ENCODE measurements at places on chromosomes 7 and 10.

DNA sequence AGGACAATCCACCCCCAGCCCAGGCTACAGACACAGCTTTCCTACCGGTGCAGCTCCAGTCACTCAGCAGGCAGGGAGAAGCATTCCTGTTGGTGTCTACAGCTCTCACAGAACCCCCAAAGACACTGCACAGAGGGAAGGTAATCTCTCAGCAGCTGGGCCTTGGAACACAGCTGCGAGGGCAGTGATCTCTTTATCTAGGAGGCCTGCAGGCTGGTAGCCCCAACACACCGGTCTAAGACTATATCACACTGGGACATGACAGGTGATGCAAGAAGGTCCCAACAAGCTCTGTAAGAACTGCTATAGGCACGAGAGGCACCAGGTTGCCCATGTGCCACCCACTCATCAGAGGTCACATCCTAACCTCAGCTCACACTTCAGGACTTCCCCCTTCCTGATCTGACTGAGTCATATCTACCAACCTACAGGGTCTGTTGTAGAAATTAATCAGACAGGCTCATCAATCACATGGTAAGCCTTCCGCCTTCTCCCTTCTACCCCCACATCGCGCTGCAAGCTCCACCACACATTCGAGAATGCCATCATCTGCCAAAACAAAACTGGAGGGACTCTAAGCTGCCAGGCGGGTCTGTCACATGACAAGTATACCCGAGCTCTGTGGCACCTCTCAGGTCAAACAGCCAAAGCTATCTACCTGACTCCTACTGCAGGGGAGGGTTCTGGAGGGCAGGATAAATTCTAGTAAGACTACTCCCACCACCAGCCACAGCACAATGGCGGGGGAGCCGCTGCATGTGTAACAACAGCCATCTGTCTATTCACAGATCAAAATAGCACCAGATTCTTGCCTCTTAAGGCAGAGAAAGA lies 26.1 kb downstream of the FAM53B start:
- DNase-seq, result peak; percentile 72

- no peak for DNase-seq
Observed at GRCh38 chr7:94698275-94698674, 42.3 kb upstream of the SGCE start.

GRCh38 chr7:17094963-17095574 lies 203.4 kb upstream of the AHR start:
- no peak for DNase-seq

DNA sequence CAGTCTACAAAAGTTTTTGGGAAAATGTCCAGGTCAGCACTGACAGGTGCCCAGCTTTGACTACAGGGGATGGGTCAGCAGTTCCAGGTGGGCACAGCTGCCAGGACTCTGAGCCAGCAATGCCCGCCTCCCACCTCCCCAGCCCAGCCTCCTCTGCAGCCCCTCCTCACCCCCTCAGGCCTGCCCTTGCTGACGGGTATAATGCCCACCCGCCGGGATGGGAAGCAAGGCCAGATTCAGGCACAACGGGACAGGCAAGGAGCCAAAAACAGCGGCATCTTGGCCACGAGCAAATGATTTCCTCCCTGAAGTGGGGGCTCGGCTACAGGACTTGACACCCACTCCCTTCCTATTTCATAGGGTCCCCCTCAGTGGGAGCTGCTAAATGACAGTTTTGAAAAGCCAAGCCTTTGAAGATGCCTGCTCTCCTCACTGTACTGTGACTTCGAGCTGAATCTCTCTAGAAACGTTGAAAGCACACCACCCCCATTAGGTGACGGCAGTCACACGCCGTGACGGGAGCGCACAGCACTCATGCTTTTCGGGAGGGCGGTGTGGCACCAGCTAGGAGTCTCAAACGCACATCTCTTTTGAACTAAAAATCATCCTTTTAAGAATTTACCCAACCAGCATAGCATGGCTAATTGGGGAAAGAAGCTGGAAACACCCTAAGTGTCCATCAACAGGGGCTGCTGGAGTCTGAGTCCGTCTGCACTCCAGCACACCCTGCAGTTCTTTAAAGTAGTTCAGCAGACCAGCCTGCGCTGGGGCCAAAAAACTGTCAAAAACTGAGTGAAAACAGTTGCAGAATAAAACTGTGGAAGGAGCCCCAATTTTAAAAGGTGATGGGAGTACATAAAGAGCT lies 29.6 kb downstream of the MAD1L1 start:
- DNase-seq, result no peak

- DNase-seq, result no peak
Observed at GRCh38 chr10:28478646-28479045, 54.3 kb upstream of the WAC start.

GRCh38 chr7:18225067-18225466 lies 197.4 kb upstream of the PRPS1L1 start:
- DNase-seq, result no peak

DNA sequence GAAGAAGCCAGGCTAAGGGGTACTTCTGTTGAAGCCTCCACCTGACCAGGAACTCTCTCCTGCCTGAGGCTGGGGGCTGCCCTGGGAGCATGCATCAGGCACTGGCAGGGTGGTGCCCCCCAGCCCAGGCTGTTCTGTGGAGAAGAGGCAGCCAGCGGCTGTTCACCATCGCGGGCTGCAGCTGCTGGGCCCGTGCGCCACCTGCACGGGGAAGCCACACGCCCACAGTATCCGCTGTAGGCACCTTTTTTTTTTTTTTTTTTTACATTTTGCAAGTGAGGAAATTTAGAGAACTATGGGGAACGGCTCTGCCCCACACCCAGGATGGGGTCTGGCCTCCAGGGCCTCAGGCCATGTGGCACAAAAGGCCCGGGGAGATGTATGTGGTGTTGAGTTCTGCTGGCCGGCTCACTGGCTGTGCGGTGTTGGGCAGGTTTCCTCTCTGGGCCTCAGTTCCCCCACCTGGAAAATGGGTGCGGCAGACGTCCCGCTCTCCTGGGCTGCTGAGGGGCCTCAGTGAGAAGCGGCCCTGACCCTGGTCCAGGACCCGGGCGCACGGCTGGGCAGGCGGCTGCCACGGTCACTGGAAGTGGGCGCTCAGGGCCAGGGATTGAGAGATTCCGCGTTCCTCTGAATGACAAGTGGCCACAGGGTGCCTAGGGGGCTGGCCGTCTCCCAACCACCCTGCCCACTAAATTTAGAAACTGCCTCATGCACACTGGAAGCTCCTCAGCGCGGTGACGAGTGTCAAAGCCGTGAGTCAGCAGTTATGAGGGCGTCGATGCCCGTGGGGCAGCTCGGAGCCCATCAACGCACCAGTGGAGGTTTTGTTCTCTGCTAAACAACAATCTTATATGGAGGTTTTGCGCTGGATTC lies 8.8 kb upstream of the INTS1 start:
- DNase-seq, result peak; percentile 70

DNA sequence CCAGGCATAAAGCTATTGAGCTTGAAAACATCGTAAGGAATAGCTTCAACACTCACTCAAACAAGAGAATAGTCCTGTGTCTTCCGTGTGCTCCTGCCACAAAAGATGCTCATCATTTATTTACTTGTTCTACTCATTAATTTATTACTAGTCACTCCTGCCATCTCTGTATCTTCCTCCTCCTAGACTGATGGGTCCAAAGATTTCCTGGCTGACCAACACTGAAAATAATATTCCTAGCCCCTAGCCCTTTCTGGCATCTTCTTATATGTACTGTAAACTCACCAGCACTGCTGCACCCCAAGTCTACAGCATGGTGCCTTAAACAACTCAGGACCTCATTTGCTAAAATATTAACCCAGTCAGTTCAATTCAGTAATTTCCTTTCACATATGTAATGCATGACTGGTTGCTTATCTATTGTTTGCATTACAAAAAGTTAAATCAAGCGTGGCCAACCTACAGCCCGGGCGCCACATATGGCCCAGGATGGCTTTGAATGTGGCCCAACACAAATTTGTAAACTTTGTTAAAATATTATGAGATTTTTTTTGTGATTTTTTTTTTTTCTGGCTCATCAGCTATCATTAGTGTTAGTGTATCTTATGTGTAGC lies 86.7 kb upstream of the GSDME start:
- DNase-seq, result no peak

GRCh38 chr10:98077223-98077622 lies 46.8 kb upstream of the CRTAC1 start:
- no peak for DNase-seq

GRCh38 chr7:18357691-18358090 lies 137.9 kb upstream of the HDAC9 start:
- DNase-seq, result no peak

DNA sequence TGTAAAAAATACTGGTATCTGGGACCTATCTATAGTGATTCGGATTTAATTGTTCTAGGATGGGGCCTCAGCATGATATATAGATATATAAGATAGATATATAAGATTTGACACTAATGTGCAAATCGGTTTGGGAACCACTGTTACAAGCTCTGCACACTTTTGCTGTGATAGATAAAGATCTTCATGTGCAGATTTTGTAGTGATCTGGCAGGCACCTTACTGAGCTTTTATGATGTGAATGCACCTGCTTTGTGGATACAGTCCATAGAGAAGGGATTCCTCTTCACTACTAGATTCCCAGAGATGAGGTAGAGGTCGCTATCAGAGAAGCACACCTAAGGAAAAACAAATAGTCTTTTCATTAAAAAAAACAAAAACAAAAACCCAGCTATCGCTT lies 33.3 kb upstream of the PCGF5 start:
- DNase-seq, result no peak

DNA sequence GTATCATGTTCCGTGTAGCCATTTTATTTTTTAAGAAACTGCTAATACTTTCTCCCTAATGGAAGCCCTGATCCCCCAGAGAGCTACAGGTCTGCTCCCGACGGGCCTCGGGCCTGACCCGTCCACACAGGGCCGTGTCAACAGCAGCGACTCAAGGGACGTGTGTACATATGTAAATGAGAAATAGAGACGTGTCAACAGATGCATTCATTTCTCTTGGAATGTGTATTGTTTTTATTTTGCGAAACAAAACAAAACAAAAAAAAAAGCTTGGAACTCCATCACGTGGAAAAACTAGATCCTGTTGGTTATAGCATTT lies 31.7 kb upstream of the PPIF start:
- no peak for DNase-seq

DNA sequence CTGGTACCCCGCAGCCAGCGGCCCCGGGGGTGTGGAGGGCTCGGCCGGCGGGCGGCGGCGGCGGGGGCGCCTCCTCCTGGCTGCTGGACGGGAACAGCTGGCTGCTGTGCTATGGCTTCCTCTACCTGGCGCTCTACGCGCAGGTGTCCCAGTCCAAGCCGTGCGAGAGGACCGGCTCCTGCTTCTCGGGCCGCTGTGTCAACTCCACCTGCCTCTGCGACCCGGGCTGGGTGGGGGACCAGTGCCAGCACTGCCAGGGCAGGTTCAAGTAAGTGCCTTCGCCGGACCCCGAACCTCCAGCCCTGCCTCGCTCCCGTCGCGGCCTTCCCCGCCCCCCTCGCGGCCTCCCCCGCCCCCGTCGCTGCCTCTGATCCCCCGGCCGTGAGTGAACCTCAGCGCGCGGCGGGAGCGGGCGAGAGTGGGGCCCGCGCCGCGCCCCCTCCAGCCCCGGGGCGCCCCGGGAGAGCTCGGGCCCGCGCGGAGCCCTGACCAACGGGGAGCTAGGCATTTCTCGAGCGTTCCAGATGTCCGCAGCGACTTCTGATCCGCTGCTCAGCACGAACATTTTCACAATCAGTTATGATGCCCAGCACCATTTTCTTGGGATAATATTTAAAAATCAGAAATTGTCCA lies 727 bp downstream of the ATRNL1 start:
- no peak for DNase-seq

GRCh38 chr10:67045404-67045803 lies 119.6 kb downstream of the LRRTM3 start:
- no peak for DNase-seq

GRCh38 chr7:116971869-116972268 lies 18.6 kb downstream of the ST7 start:
- DNase-seq, result no peak

GRCh38 chr7:106731646-106732444 lies 70.9 kb upstream of the CCDC71L start:
- no peak for DNase-seq

DNA sequence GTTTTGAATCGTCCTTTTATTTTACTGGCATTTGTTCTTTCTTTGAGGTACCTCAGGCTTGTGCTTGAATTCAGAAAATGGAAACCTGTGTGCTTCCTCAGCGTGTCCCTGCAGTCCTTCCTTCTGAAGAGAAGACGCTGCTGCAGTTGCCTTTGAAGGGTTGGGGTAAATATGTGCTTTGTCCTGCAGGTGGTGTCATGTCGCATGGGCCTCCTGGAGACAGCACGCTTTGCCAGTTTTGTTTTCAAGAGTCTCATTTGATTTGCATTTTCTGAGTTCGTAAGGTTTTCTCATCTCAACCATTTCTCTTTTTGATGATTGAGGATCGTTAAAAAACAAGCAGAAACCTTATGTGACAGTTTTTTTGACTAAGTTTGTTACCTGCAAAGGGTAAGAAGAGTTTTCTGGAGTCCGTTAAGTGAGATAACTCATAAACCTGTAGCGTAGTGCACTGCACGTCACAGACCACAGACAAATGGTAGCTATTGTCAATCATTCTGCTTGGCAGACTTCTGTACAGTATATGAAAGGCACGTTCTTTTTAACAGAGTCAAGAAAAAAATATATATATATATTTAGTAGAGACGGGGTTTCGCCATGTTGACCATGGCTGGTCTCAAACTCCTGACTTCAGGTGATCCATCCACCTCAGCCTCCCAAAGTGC lies 57.0 kb downstream of the CDC123 start:
- DNase-seq, result no peak

DNA sequence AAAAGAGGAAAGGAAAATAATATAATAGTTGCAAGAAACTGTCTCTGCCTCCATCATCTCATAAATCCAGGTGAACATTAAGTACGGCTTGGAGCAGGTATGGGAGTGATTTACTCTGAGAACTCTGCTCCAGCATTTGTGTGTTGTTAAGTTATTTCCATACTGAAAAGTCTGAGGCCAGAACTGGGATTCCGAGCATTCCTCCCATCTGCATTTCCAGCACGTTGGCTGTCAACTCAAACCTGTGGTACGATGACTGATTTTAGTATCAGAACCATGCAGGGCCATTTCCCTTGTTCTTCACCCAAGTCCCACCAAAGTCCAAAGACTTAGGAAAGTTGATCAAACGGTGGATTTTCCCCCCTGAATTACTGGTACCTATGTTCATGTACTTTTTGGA lies 104.9 kb downstream of the CREB5 start:
- DNase-seq, result no peak

DNA sequence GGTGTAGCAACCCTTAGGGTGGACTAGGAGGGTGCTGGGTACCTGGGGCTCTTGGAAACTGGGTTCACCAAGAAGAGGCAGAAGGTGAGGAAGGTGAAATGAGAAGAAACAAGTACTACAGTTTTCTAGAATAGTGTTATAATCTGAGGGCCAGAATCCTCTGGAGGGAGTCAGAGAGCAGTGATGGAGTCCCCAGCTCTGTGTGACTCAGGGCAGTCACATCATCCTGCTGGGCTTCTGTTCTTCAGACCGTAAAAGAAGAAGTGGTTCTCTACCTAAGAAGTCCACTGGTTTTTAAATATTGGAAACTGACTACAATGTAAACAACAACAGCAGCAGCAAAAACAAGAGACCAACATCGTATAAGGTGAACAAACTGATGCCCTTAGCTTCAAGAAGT lies 197.3 kb downstream of the PRPF18 start:
- peak; percentile 24 for DNase-seq

- DNase-seq, result no peak
Observed at GRCh38 chr7:50358041-50358705, 53.7 kb downstream of the IKZF1 start.
